ENCODE measurements at places on chromosomes 1 and 21.

- no peak for DNase-seq
Measured at GRCh38 chr1:185486346-185486745, 169.3 kb upstream of the IVNS1ABP start.

DNA sequence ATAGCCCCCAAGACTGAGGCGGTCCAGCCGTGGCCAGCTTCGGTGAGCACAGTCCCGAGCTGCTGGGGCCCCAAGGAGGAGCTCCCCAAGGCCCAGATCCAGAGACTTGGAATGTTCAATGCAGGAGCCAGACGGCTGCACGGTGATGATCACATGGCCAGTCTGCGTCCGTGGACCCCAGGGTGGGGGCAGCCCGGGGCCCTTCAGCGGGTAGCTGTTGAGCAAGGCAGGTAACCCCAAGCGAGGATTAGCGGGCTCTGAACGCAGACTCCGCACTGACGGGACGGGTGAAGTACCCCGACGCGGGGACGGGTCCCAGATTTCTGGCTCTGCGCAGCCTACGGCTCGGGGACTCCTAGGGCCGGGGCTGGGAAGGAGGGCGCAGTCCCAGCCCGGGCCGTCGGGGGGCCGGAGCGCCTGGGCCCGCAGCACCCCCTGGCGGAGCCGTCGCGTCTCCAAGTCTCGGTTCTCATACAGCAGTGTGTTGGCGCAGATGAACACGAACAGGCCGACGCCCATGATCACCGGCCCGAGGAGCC is 2.7 kb downstream of the TMEM200B start:
- peak; percentile 22 for DNase-seq

DNA sequence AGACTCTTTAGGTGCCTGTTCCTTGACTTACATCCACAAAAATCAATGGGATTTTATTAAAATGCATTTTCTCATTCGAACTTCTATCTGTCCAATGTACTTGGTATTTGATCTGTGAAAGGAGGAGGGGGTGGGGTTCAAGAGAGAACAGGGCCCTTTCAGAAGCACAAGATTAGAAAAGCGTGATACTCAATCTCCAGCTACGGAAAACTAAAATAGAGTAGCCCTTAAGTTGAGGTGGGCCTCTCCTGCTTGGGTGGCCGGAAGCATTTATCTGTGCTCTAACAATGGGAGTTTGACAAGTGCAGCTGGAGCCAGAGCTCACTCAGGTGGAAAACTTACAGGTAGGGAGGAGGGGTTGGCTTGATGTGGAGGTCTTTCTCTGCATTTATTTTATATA is 462 bp upstream of the RXRG start:
- no peak for DNase-seq

- DNase-seq: no peak
Measured at GRCh38 chr1:98205291-98206017, 284.6 kb upstream of the DPYD start.

- DNase-seq: no peak
Measured at GRCh38 chr1:61081686-61082310, 563 bp upstream of the NFIA start.

- DNase-seq: no peak
Measured at GRCh38 chr1:47821760-47822159, 175.4 kb downstream of the TRABD2B start.

- no peak for DNase-seq
Measured at GRCh38 chr1:242196101-242196500, 197.2 kb upstream of the MAP1LC3C start.

DNA sequence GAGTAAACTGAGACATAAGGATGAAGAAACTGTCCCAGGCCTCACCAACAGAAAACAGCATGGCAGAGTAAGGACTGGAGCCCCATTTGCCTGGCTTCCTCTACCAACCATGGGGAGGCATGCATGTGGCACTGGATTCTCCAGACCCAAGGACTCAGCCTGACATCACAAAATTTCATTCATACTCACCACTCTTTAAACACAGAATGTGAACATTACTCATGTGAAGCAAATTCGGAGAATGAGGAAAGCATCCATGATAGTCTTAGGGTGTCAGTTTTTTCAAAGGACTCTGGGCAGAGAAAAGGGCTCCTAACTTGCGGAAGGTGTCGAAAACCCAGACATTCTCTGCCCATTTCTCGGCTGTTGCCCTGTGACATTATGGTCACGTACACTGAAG is 83.9 kb downstream of the PCNX2 start:
- no peak for DNase-seq

DNA sequence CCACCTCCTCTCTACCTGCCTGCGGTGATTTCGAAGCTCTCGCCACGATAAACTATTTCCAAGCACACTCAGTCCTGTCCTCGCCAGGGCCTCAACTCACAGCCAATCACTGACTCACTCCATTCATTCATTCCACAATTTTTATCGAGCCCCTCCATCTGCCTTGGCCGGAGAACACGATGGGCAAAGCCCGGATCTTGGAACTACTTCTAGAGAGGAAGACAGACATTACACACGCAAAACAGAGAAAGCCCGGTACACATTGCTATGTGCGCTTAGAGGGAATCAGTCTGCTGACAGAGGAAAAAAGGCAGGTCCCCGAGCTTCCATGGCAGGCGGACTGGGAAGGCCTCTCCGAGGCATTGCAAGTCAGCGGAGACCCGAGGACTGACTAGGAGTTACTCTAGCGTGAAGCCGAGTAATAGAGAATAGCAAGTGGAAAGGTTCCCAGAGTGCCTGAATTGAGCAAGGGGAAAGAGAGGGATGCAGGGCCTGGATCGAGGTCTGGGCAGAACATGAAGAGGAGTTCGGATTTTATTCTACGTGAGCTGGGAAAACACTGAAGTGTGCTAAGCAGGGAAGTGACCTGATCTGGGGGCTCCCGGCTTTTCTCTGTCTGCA is 54.2 kb upstream of the DNAJC6 start:
- DNase-seq: no peak

DNA sequence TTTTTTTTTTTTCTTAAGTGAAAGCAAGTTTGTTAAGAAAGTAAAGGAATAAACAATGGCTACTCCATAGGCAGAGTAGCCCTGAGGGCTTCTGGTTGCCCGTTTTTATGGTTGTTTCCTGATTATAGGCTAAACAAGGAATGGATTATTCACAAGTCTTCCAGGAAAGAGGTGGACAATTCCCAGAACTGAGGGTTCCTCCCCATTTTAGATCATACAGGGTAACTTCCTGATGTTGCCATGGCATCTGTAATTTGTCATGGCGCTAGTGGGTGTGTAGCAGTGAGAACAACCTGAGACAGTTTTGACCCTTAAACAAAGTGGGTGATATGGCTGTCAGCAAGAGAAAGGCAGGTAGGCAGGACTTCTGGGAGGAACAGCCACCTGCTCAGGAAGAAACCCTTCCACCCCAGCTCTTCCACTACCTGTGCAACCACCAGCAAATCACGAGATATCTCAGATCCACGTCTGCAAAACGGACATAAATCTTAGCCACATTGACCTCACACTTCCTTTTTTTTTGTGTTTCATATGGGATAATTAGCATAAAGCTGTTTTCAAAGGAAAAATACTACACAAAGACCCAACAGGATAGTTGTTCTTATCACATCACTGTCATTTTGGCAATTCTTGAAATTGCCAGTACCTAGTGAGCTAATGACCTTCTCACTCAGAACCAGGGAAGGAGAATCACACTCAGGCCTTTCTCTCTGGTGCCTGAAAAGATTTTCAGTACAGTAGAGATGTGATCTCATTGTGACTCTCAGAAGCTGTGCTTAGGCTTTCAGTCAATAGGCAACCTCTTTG is 34.8 kb upstream of the DUSP10 start:
- no peak for DNase-seq

DNA sequence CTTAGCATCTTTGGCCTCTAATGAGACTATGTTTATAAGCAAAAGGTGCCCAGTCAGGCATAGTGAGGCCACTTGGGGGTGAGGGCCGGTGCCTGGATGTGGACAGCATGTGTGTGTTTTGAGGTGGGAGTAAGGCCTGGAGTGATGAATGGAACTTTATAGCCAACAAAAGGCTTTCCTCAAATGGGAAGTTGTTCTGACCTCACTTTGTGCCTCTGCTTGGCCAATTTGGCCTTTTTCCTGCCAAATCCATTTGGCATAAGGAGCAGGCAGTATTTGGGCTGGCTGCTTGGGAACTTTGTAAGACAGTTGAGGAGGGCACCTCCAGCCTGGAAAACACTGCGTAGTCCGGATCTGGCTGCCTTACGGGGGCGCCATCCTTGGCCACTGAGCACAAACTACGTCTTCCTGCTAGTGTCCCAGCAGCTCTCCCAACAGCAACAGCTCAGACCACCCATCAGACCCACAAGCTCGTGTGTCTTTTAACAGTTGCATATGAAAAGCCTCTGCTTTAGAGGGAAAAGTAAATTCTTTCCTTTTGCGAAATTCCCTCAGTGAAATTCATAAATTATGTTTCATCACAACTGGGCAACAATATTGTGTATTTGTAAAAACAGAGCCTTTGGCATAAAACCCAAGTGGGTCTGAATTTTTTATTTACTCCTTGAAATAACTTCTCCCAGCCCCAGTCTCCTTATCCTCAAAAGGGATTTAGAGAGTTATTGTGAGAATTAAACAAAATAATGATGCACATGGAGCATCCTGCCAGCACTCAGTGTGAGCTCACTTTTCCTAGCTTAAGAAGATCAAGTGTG is 322.9 kb downstream of the DISC1 start:
- DNase-seq: no peak

DNA sequence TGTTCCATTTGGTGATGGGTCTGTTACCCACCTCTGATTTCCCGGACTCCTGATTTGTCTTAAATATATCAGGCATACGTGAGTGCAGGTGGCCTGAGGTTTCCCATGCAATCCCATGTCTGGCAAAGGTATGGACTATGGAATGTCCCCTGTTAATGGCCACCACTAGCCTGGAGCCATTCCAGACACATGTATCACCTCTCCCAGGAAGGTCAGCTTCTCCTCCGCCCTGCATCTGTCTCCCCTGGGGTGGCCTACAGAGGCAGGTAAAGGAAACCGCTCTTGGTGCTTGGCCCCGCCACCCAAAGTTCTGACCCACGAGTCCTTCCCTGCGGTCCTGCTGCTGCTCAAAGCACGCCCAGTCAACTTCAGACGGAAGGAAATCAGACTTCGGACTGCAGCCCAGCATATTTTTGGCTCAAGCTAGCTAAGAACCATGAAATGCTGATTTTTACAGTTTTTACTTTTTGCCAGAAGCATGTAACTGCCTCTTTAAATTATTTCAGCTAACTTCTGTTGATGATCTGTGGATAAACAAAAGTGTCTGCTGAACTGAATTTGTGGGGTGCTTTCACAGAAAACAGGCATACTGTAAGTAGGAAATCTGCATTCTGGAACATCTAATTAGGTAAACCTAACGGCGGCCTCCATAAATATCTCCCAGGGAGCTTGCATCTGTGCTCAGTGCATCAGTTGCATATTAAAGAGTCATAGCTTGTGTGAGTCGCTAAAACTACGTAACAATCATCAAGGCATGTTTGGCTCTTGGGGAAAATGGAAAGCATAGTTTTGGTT is 105.9 kb downstream of the PCP4 start:
- no peak for DNase-seq

DNA sequence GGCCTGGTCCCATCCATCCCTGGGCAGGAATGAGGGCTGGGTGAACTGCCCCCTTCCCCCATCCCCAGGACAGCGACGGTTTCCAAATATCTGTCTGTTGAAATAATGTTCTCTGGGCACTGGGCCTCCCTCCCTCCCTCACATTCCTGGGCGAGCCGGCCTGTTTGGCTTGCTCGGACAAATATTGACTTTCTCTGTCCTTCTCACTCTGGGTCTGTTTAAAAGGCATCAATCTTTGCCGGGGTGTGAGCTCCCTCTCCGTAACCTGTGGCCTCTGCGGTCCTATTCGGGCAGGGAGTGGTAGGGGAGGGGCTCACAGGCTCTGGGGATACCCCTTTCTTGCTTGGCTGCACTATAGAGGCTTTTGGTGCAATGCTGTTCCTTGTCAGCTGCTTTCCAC is 40.2 kb downstream of the FOXD2 start:
- no peak for DNase-seq

GRCh38 chr1:208241512-208241911 is 2.7 kb downstream of the PLXNA2 start:
- no peak for DNase-seq

GRCh38 chr21:17461582-17461981 is 51.3 kb upstream of the CXADR start:
- no peak for DNase-seq

GRCh38 chr1:43743206-43743605 is 35.9 kb downstream of the ST3GAL3 start:
- DNase-seq: no peak

DNA sequence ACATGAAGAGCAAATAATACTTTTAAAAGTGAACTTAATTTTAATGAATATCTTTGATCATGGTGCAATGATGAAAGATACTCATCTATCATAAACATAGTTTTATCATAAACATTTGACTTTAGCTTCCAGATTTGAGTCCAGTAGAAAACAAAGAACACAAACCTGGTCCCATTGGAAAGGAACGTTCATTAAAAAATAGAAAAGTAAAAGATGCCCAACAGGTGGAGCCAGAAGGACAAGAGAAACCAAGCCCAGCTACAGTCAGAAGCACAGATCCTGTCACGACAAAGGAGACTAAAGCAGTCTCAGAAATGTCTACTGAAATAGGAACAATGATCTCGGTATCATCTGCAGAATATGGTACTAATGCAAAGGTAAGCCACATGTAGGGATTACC is 55.6 kb upstream of the MYOCOS start:
- DNase-seq: no peak

DNA sequence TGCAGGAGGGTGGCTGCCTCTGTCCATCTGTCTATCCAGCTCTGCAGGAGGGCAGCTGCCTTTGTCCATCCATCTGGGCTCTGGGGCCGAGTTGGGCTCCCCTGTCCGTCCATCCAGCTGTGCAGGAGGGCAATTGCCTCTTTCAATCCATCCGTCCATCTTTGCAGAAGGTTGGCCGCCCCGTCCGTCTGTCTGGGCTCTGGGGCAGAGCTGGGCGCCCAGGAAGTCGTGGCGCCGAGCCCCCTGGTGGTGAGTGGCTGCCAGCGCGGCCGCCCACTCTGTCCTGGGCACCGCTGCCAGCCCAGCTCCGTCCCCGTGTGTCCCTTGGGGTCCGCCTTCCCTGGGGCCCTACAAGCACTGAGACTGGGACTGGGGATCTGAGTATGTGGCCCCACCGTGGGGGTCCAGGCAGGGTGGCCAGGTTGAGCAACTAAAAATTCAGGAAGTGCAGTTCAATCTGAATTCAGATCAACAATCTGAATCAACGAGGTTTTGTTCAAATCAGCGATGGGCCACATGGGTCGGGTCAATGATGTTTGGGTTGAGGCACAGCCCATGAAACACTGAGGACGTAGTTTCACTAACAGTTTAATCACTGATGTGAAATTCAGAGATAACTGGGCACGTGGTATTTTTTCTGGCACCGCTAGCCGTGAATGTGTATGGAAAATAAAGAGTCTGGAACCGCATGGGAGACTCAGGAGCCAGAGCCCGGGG is 99.1 kb upstream of the ACTRT2 start:
- peak; percentile 4 for DNase-seq

DNA sequence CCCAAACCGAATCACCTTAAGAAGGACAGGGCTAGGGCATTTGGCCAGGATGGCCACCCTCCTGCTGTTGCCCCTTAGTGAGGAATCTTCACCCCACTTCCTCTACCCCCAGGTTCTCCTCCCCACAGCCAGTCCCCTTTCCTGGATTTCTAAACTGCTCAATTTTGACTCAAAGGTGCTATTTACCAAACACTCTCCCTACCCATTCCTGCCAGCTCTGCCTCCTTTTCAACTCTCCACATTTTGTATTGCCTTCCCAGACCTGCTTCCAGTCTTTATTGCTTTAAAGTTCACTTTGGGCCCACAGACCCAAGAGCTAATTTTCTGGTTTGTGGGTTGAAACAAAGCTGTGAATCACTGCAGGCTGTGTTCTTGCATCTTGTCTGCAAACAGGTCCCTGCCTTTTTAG is 3.6 kb downstream of the BTG2 start:
- no peak for DNase-seq

All from stimulated activated CD8-positive, alpha-beta memory T cell treated with anti-CD3 and anti-CD28 coated beads, Interleukin-12 subunit alpha, Interleukin-12 subunit beta, amount 100 ng/mL, for 1 hour (primary cell).